ENCODE measurements at places on chromosomes 11 and 22.

DNA sequence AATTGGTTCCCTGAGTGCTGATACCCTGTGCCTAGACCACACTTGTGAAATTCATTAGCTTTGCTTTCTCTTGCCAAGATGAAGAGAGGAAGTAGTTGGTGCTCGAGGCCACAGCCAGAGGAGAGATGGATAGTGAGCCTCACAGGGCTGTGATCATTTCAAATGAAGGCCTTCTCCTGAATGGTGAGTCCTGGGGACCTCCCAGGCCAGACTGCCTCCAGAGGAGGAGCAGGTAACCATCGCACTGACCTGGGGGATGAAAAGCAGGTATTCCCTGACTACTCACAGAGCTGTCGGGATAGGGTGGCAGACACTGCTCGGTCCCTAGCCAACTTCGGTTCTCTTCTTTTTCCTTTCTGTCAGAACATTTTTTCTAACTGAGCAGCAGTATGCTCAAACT is 4.8 kb upstream of the FXYD6 start:
- DNase-seq: no peak

DNA sequence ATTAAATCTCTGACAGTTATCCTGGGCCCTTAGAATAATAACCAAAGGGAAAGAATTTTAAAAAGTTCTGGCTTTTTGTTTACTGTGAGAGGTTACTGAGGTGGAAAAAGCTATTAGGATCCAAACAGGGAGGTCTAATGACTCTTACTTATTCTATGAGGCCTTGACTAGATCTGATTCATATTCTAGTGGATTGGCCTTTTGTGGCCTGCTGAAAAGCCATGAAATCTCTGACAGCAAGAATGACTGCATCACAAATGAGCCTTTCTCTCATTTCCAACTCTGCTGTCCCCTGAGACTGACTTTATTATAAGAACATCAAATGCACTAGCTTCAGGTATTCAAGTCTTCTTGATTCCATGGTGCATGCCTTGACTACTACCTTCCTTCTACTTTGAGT is 1797.6 kb downstream of the LRRC4C start:
- DNase-seq: no peak

GRCh38 chr11:125408311-125408711 is 87.8 kb downstream of the FEZ1 start:
- no peak for DNase-seq

GRCh38 chr11:102347462-102348370 is 702 bp downstream of the BIRC2 start:
- no peak for DNase-seq

GRCh38 chr22:43774318-43774915 is 37.7 kb downstream of the EFCAB6 start:
- DNase-seq: no peak

DNA sequence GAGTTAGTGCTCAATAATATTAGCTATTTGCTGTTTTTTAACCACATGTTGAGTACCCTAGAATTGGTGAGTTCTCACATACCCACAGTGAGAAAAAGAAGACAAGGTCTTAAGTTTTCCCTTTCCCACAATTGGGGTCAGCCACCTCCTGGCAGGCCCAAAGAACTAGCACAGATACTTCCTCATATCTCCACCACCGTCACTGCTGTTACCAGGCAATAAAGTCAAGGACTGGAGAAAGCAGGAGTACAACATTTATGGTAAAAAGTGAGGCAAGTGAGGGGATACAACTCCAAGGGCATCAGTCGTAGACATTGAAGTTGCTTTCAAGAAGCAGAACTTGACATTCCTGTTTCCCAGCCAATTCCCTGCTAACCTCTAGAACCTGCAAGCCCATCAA is 19.6 kb downstream of the ELP4 start:
- DNase-seq: no peak

DNA sequence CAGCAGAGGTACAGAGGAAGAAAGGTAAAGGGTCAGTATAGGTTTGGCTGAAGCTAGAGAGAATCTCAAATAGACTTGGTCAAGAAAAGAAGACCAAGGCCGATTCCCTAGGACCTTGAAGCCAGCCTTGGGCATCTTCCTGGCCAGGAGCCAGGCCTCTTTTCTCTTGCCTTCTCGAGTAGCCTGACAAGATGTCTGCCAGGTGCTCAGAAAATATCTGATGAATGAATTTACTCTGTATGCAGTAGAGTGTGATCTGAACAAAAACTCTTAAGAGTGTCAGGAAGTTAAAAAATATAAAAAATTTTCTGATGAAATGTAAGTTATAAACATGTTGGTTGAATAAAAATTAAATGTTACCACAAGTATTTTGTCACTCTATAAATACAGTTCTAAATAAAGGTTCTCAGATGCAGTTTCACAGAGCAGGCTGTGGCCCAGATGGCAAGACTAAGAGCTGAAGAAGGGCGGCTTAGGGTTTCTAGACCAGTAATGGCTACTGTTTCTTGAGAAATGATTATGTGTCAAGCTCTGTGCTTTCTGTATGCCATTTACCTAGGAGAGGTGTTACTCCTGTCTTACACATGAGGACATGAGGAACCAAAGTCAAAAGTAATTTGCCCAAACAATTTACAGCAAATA is 98.1 kb downstream of the ATXN10 start:
- DNase-seq: no peak

DNA sequence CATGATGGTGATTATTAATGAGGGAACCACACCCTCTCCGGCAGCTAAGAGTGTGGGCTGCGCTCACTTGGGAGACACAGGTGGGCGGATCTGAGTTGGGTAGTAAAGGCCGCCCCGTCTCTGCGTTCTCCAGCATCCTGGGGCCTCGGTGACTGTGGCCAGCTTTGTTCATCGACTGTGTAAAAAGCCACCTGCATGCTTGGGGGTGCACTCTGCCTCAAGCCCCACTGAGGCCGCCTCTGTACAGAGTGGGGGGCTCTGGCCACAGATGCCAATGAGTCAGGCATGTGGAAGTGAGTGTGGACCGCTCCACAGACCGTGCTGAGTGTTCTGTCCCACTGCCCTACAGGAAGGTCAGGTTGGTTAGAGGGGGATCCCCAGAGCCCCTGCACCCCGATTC is 192.7 kb downstream of the SHANK2 start:
- no peak for DNase-seq

- DNase-seq: no peak
Measured at GRCh38 chr22:27084130-27084529, 426.7 kb downstream of the MIAT start.

GRCh38 chr22:43375951-43376455 is 32.8 kb upstream of the SCUBE1 start:
- no peak for DNase-seq

DNA sequence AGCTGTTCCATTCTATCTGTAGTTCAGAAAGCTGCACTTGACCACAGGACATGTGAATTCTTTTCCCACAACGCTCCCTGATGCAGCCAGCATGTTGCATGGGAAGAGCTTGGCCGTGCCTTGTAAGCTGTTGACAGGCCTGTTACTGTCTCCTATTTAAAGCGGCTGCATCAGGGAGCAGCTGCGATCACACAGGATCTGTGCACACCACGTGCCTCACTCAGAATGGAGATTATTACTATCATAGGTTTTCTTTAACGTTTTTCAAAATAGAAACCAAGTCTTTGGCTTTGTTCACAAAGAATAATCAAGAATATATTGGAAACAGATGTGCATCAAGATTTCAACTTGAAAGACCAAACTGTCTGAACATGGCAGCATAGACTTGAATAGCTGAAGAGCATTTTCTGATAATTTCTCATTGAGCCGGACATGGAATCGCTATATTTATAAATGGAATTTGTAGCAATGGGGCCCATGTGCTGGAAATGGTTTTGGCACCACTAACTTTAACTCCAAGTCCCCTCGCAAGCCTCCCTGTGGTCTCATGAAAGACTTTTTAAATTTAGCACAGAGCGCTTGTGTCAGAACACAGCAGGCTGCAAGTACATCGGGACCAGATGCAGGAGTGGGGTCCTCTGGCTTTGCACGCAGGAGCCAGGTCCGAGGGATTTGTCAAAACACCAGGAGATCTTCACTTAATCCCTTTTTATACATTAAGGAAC is 40.8 kb upstream of the MYO18B start:
- DNase-seq: no peak

DNA sequence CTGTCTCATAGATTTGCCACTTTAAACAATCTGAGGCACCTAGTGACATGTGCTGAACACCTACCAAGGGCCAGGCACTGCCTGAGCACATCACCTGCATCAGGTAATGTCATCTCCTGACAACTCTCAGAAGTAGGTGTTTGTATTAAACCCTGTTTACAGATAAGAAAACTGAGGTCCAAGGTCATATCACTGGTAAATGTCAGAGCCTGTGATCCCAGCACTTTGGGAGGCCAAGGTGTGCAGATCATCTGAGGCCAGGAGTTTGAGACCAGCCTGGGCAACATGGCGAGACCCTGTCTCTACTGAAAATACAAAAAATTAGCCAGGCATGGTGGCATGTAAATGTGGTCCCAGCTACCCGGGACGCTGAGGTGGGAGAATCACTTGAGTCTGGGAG is 39.1 kb upstream of the ACCSL start:
- DNase-seq: no peak

GRCh38 chr11:104159356-104159755 is 4.6 kb downstream of the PDGFD start:
- no peak for DNase-seq

- DNase-seq: no peak
Measured at GRCh38 chr11:61141601-61142028, 19.6 kb downstream of the VPS37C start.

- DNase-seq: no peak
Measured at GRCh38 chr11:12797996-12798395, 123.8 kb downstream of the TEAD1 start.

DNA sequence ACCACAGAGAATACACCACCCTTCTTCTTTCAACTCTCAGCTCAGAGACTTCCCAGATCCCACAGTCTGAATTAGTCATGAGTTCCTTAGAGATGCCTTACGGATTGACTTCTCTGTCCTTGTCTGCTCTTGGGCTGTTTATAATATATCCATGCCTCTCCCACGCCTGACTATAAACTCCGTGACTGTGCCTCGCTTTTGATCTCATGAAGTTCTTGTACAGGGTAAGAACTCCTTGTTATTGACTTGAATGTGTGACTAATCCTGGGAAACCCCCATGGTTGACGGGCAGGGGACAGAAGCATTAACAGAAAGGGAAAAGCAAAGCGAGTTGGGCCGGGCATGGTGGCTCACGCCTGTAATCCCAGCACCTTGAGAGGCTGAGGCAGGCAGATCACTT is 62.4 kb upstream of the POU2AF1 start:
- DNase-seq: no peak
